ENCODE measurements at places on chromosomes 2 and 18.

DNA sequence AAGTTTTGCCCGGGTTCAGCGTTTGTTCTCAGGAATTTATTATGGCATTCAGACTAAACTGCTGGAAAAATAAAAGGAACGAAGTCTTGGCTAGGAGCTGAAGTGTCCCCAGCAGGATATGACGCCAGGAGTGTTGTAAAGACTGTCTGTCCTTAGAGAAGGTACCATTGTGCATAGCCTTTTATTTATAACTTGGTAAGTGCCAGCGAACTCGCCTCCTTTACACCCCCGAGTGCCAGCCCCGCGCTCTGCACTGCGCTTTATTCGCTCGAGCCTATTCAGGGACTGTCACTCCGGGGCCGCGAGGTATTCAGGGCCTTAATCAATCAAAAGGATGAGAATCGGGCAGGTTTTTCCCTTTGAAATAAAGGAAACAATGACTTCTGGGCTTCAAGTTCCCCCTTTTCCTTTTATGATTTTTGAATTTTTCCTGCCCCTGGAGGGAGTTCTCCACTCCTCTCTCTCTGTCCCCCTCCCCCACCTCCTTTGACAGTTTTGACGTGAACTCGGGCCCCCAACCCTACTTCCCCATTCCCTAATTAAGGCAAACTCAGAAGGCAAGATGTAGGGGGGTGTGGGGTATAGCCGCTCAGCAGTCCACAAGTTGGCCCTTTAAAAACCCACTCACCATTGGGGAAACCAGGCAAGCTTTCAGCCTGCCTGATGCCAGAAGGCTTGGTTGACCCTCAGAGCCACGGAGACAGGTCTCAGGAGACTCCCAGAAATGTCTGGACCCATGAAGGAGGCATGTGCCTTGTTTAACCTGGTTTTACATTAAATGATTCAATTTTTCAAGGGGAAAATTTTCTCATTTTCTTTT lies 1.3 kb upstream of the PAX3 start:
- DNase-seq = no peak

GRCh38 chr2:241218131-241219029 lies 29.9 kb downstream of the ANO7 start:
- peak; percentile 74 for DNase-seq

DNA sequence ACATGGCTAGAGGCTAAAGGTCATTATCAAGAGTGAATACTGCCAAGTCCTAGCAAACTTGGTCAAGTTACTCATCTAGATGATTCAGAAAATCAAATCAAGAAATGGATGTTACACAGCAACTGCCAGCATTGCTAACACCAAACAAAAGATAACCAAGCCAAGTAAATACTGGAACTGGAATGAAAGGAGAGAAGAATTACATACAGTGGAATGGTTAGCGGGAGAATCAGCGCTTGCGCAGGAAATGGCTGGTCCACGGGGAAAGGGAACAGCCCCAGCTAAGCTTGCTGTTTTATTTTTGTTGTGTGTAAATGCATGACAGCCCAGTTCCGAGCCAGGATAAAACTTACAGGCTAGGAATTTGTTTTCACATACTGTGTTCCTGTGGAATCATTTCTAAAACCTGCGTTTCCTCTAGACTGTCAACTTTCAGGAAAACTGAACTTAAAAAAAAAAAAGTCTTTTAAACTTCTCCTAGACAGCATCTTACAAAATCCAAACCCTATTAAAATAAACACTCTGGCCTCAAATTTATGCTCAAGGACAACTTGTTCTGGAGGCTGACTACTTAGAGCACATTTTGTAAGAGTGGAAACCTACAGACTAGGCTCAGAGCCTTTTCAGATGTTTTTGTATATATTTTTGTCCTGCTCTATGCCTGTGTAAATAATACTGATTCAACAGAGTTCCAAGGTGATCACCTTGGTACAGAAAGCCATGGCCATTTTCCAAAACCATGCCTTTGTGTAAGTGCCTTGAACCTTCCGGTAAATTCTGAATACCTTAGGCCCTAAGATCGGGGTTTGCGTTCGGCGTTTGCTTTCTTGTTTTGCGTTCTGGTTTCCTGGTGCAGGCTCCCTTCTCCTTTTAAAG lies 30.7 kb upstream of the TXNDC2 start:
- no peak for DNase-seq

DNA sequence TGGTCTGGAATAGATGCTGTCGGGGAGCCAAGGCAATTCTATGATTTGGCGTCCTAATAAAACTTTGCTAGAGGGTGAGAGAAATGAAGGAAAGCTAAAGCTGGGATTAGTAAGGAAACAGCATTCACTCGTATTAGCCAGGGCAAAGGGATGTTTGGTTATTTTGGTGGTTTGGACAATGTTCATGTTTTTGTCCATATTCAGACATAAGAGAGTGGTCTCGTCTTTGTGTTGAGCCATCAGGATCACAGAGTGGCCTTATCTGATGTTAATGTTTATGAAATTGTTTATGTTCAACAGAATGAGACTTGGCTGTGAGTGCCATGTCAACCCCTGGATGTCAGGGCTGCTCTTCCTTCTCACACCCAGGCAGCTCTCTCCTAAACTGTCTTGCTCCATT lies 58.9 kb upstream of the EPC2 start:
- DNase-seq = no peak

- no peak for DNase-seq
These were observed 81.2 kb upstream of the STK17B start for GRCh38 chr2:196252408-196253115.

GRCh38 chr2:120566331-120567035 lies 169.2 kb upstream of the GLI2 start:
- no peak for DNase-seq

GRCh38 chr2:207758025-207758424 lies 11.7 kb downstream of the FZD5 start:
- DNase-seq = no peak

- DNase-seq = no peak
These were observed 467.2 kb downstream of the LRRTM4 start for GRCh38 chr2:77054938-77055337.
